ENCODE measurements at places on chromosomes 1 and 21.

GRCh38 chr21:19236209-19236608 lies 832.6 kb upstream of the TMPRSS15 start:
- no peak for DNase-seq

- peak; percentile 26 for DNase-seq
Measured at GRCh38 chr1:98794196-98794886, 132.8 kb downstream of the SNX7 start.

- no peak for DNase-seq
Measured at GRCh38 chr1:229666585-229666984, 40.5 kb downstream of the URB2 start.

DNA sequence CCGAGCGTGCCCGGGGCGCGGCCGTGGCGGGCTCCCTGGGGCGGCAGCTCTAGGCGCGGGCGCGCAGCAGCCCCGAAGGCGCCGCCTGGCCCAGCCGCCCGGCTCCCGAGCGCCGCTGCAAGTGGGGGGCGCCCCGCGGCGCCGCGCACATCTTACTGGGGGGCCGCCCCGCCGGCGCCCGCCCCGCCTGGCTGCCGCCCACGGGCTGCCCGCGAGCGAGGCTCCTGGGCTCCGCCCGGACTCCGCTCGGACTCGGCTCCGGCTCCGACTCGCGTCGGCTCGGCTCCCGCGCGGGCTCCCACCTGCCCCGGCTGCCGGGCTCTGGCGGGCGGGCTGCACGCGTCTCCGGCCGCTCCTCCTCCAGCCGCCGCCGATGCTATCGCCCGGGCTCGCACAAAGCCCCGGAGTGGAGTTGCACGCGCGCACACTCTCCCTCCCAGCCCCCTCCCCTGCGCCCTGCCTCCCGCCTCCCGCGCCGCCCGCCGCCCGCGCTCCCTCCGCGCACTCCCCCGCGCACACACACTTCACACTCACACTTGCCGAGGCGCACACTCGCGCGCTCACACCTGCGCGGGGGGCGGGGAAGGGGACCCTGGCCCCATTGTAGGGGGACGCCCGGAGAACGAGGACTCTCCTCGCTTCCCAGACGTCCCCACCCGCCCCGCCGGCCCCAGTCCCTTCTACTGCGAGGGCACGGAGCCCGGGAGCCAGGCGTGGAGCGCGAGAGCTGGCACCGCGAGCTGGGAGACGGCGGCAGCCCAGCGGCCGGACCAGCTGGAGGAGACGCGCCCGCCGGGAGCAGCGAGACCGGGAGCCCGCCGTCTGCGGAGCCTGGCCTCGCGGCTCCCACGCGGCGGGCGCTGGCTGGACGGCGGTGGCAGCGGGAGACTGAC lies at the start of gene GRIK3:
Gene GRIK3, minus strand, starts transcription at position 395 of the 893 bp plus-strand sequence. CDS start 407 bp downstream, outside the sequence.
- DNase-seq, result no peak

DNA sequence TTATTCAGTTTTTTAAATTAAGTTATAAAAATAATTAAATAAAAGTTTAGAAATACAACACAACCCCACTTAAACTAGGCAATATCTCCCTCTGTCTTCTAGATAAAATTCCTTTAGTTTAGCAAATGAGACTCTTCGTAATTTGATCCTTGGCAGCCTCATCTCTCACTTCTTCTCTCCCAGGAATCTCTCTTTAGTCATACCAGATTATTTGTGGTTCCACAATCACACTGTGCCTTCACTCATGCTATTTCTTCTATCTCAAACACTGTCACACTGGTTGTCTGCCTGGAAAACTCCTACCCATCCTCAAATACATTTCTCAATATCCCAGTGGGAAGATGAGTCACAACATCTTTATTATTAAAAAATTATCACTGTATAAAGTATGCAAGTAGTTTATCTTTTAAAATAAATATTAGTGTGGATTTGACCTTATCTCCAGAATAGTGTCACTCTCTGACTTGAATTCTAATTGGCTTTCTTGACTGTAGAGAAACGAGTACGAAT lies 195.5 kb downstream of the KCNH1 start:
- DNase-seq, result no peak

DNA sequence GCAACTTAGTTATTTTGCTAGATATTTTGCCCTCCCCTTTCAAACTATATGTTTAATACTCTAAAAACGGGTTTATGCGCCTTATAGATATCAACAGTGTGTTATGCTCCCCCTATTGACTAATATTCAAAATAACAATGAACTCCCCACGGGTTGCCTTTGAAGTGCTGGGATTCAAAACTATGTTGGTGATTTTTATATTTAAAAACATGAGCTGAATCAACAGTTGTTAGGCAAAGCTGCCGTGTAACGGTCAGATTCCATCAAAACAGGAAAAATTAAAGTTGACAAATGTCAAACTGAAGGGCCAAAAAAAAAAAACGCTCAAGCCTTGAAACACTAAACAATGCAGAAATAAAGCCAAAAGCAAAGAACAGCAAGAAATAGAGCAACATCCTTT lies 2.5 kb downstream of the TGFBR3 start:
- peak; percentile 65 for DNase-seq

DNA sequence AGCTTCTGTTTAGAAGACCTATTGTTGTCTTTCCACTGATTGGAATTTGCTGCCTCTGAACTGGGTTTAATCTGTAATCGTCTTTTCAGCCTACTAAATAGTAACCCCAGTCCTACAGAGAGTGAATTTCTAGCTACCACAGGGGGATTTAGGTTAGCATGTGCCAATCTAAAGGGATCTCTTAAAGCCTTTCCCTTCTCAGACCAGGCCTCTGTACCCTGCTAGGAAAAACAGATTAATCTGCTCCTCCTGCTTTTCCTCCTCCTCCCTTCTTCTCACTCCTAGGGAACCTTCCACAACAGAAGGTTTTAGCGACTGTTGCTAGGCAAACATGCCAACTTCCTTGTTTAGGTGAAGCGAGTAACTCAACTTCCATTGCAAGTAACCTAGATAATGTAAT lies 1.3 kb upstream of the RC3H1 start:
- DNase-seq, result no peak

DNA sequence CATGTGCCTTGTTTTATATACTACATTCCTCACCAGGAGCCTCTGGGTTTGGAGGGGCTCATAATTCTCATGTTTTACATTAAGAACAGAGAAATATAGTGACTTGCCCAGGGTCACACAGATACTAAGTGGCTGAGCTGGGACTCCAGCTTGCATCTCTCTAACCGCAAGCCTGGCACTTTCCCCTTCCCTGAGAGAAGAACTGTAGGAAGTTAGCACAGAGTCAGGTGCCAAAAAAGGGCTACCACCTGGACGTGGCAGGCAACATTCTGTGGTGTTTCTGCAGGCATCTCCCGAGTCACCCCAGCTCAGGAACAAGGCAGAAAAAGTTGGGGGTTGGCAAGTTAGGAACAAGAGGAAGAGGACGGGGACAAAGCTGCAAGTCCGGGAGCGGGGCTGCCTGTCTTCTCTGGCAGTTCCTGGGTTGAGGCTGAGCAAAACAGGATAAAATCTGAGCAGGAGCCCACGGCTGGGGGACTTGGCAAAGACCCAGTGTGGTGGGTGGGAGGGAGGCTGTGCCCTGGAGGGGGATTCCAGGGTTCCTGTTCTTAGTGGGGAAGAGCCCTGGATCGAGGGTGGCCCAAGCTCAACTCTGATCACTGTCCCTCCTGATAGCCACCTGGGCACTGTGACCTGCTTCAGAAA lies 9.8 kb downstream of the PLA2G5 start:
- DNase-seq, result no peak

DNA sequence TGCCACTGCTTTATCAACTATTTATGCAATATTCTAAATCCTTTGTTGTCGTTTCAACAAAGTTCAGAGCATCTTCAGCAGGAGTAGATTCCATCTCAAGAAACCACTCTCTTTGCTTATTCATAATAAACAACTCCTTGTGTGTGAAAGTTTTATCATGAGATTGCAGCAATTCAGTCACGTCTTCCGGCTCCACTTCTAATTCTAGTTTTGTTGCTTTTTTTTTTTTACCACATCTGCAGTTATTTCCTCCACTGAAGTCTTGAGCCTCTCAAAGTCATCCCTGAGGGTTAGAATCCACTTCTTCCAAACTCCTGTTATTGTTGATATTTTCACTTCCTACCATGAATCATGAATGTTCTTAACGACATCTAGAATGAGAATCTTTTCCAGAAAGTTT lies 14.8 kb upstream of the ETS2 start:
- no peak for DNase-seq

DNA sequence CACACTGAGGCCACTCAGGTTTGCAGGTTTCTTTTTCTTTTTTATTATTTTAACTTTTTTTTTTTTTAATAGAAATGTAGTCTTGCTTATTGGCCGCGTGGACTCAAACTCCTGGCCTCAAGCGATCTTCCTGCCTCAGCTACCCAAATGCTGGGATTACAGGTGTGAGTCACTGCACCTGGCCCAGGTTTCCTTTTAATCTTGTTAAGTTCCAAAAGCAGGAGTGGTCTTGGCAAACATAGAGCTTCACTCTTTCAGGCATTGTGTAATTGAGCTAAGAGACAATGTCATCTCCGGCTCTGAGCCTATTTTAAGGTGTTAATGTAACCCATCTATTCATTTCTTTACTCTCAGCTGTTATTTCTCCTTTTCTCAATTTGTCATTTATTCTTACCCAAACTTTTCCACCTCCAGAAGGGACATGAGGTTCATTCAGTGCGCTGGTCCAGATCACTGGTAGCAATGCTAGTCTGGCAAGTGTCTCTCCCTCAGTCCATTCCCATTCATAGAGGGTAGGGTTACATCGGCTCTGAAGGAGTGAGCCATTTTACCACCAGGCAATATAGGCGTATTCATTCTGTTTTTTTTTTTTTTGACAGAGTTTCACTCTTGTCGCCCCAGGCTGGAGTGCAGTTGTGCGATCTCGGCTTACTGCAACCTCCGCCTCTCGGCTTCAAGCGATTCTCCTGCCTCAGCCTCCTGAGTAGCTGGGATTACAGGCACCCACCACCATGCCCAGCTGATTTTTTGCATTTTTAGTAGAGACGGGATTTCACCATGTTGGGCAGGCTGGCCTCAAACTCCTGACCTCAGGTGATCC lies 11.3 kb upstream of the MFSD2A start:
- no peak for DNase-seq

- DNase-seq, result no peak
Measured at GRCh38 chr1:30268923-30269666, 454.3 kb downstream of the MATN1 start.

DNA sequence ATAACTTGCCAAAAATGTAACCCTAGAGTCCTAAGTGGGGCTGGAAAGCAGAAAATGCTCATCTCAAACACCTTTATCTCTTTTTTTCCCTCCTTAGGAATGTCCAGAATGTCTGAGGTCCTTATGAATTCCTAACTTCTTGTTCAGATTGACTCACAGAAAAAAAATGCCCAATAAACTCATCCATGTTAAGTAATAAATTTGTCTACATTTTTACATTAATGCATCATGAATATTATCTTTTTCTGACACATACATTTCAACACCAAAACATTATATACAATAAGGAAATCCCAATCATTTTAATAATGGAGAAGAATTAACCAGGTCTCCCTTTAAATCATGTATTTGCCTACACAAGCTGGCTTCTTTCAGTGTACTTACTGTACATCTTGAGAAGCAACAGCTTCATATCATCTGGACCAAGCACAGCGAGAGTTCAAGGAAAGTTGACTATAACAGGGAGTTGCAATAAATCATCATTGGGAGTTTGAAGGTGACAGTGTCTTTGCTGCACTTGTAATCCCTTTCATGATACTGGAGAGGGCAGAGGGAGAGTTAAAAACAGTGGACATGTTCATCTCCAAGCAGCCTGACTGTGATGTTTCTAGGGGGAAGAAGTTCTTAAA lies 565.2 kb downstream of the LTN1 start:
- no peak for DNase-seq

DNA sequence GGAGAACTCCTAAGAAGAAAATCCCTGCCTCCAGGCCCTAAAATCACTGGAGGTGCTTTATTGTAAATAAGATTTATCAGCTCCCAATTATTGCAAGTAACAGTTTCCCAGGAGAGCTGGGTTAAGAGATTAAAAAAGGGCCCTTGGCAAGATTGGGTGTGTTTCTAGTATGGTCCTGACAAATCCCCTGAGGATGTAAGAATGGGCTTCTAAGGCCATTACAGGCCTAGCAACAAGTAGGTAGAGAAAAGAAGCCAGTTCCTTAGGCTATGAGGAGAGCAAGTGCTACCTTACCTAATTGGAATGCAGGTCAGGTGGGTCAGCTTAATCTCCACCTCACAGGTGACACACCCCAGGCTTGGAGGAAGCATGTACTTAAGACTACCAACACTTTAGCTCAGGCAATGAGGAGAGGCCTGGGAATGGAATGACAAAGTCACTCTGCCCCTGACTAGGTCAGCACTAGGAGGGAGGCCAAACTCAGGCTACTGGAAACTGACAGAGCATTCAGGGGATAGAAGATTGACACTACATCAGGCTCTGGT lies 6.8 kb upstream of the OTUD7B start:
- no peak for DNase-seq

- DNase-seq, result no peak
Measured at GRCh38 chr21:20030390-20030789, 967.8 kb upstream of the NCAM2 start.

DNA sequence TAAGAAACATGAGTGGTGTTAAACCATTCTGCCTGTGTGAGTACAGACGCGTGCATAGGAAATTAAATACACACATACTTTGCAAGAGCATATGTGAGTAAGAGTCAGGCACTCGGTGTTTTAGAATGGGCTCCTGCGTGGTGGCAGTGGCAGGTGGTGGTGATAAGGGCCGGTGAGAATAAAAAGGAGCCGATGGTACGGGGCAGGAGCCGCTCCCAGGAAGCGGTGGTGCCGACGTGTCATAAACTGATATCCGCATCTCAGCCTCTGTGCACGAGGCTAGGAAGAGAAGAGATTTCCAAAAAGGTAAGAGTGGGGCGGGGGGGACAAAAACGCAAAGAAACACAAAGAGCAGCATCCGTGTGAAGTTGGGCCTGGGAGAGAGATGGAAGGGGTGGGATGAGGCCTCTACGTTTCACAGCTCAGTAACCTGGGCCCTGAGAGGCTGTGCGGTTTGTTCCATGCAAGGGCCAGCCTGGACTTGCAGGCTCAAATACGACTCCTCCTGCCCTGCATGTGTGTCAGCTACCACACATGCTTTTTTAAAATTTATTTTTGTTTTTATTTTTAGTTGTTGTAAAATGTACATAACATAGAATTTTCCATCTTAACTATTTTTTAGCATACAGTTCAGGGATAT lies 127.7 kb upstream of the COL6A1 start:
- no peak for DNase-seq

DNA sequence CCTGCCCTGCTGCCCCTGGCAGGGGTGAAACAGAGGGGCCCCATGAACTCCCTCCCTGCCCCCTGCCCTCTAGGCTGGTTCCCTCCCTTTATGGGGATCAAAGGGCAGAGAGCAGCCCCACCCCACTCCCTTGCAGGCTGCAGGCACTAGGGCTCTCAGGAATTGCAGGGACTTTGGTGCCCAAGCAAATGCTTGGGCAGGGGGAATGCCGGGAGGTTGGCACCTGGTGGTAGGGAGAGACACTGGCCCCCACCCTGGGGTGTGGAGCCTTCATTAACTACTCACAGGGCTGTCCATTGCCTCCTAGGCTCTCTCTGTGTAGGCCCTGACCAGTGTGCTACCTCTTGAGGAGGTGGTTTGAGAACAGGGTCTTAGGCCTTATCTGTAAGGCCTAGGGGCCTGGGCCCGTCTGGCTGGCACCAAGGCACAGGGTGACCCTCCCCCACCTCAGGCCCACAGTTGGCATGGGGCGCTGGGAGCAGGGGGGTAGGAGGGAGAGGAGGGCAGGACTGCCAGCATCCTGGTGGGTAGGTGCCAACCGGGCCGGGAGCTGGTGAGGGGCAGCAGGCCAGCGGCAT lies 4.7 kb downstream of the ZBTB7B start:
- no peak for DNase-seq

GRCh38 chr1:75745276-75745675 lies 20.8 kb downstream of the ACADM start:
- DNase-seq, result no peak
